DMS79 (cell line): ENCODE measurements at places on chromosomes 7 and 10.

GRCh38 chr10:6396226-6396625, 183.8 kb downstream of the PRKCQ start:
- DNase-seq: no peak

- peak; percentile 17 for DNase-seq
Observed at GRCh38 chr7:102129636-102130370, 156.9 kb upstream of the SH2B2 start.

GRCh38 chr10:101967119-101967518, 88.9 kb downstream of the ARMH3 start:
- no peak for DNase-seq

DNA sequence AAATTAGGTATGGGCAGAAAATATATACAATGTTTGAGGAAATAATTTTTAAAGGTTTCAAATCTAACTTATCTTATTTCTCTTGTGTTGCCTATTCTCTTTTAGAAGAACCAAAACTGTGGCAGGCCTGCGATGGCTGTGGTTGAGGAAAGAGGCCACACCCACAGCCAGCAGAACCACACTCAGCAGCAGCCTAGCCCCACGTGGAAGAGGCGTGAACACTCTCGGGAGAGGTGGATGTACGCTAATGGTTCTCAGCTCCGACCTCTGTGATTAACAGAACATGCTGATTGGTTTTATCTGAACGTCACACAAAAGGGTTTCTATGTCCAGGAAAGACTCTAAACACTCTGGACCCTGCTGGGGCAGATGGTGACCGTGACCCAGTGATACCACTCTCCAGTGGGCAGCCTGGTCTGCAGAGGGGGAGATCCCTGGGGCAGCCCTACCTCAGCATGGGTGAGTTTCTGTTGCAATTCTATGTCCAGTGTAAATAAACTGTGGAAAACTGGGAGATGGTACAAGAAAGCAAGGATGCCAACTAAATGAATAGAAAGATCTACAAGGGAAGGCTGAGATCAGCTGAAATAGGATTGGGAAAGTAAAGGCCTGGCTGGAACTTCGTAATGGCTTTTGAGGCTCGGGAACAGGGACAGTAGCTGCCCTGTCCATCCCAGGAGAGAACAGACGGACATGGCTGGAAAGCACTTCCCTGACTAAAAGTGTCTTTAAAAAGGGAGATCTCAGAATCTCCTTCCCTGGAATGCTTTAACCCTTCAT, 26.6 kb downstream of the DIP2C start:
- no peak for DNase-seq

- DNase-seq: no peak
Observed at GRCh38 chr7:148412691-148413090, 177.9 kb upstream of the C7orf33 start.

DNA sequence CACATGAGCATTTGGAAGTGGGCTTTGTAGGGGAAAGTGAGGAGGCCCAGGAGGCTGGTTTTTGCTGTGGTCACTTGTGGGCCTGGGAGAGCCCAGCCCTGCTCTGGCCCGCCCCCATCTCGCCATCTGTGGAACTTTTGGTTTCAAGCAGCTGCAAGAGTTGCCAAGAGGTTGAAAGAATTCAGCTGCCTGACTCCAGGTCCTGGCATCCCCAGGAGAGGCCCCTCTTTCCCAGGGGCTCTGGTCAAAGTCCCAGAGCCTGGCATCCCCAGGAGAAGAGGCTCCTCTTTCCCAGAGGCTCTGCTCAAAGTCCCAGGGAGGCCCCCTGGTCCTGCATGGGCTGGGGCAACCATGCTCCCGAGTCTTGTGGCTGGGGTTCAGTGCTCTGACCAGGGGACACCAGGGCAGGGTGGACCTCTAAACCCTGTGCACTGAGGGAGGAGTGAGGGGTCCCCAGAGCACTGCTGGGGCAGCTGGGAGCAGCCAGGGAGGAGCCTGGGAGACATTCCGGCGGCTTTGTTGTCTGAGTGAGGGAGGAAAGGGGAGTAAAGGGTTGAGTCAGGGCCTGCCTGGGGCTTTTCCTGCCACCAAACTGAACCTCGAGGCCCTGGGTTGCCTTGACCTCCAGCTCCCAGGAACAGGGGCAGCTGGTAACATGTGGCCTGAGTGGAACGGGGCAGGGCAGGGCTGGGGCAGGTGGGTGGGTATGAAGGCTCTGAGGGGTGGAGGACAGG, 27.7 kb upstream of the CSGALNACT2 start:
- DNase-seq: no peak

- DNase-seq: no peak
Observed at GRCh38 chr7:92133133-92133736, 1.0 kb downstream of the CYP51A1 start.

GRCh38 chr10:110851020-110851612, 20.6 kb upstream of the PDCD4 start:
- DNase-seq: no peak

DNA sequence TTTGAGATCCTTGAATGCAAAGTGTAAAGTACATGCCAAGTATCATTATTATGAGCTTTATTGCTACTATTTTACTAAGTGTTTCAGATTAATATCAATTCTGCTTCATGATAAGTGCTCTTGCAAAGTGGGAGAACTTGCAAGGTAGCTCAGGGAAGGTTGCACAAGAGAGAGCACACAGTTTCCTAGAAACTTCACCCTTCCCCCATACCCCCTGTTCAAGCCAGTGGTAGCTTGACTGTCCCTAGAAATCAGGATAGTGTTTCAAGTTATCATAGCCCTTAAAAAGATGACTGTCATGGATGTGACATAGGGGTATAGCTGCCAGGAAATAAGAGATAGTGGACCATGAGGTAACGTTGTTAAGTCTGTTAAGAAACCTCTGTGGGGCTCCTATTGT, 251.5 kb downstream of the TRIL start:
- no peak for DNase-seq

GRCh38 chr10:132904814-132905649, 37.3 kb downstream of the CFAP46 start:
- no peak for DNase-seq

- no peak for DNase-seq
Observed at GRCh38 chr7:114243646-114244045, 171.0 kb upstream of the FOXP2 start.

- no peak for DNase-seq
Observed at GRCh38 chr10:117257721-117258120, 16.8 kb downstream of the SLC18A2 start.

DNA sequence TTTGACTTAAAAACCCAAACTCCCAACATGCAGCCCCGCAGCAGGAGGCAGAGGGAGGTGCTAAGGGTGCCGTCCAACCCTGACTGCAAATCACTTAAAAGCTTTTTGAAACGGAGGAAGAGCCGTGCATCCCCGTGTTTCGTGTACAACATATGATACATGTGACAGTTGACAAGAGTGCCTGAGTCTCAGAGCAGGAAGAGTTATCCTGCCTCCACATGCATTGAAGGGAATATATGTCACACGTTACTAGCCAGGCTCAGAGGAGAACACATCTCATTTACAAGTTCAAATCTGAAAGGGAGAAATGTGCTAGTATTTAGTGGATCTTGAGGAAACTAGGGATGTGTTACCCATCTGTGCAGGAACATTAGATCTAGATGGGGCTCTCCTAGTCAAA, 69.9 kb downstream of the SDK1 start:
- DNase-seq: no peak

DNA sequence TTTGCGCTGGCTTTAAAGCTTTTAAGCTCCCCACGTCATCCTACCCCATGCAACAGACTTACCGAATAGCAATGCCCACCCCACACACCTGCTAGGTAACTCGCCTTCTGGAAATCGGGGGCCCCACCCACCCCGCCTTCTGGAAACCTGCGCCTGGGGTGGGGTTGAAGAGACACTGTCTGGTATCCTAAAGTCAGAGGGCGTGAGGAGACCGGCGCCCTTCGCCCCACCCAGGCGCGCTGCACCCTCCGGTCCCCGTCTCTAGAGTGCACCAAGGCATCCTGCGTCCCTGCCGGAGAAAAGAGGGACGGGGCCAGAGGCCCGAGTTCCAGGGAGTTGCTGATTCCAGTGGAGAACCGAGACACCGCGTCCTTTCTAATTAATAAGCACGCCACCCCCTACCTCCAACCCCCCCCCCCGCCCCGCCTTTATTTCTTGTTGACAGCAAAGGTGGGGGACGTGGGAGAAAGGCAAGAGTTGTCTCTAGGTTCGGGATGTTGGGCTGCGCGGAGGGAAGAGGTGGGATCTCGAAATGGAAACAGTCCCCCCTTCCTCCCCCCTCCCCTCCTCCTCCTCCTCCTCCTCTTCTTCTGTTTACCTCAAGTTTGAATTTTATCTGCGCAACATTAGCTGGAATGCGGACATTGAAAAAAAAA, 220.9 kb upstream of the MKLN1 start:
- no peak for DNase-seq

DNA sequence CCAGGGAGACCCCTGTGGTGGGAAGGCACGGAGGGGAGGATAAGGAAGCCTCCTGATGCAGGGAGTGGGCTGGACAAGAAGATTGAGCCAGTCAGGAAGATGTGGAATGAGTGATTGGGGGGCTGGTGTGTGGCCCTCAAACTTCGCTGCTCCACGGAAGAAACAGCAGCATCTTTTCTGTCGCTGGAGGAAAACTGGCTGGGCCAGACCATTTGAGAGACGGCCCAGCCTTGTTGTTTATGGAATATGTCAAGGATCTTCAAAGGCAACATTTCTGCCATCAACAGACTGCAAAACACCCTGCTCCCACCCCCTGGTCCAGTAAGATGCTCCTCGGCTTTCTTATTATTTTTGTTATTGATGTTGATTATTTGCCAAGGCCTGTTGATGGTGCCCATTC, 29.4 kb downstream of the PALD1 start:
- DNase-seq: no peak

DNA sequence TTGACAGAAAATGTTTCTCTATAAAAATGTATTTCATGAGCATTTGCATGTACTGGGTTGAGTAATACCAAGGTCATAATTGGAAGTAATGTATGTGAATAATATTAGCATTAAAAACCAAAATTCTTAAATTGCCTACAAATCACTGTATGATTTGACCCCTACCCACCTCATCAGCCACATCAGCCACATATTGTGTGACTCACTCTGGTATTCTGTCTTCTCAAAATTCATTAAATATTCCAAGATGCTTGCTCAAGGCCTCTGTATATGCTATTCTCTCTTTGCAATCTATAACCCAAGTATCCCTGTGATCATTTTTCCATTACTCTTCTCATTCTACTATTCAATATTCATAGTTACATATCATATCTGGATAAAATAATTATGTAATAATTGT, 21.4 kb downstream of the POT1 start:
- no peak for DNase-seq

GRCh38 chr7:130148561-130148960, 56.6 kb downstream of the TMEM209 start:
- no peak for DNase-seq

GRCh38 chr10:1860351-1860750, 123.0 kb upstream of the ADARB2 start:
- no peak for DNase-seq

- DNase-seq: no peak
Observed at GRCh38 chr7:128131731-128132130, 100.5 kb upstream of the LRRC4 start.

DNA sequence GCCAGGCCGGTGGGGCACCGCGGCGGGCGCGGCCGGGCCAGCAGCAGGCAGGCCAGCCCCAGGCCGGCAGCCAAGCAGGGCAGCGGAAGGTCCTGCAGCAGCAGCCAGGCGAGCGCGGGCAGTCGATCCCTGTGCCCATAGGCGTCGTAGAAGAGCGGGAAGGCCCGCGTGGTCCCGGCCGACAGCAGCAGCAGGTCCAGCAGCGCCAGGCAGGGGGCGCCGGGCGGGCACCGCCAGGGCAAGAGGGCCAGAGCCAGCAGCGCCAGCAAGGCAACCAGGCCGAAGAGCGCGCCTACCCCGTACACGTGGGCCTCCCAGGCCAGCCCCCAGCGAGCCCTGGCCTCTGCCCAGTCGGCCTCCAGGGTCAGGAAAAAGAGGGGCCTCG, 8.4 kb upstream of the RBM28 start:
- no peak for DNase-seq

DNA sequence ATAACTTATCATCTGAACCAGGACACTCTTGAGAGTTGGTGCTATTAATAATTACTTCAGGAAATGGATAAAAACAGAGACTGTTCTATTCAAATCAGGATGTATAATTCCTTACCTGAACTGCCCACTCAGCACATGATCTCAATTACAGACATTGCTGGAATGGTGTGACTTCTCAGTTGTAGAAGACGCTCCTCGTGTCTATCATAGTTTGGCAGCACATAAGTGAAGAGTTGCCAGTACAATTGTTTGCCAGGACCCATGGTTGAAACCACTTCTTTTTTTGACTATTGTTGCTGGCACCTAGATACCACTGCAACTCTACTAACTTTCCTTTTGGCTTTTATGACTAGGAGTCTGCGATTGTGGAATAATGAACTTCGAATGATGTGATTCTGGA, 105.4 kb downstream of the ZNF365 start:
- DNase-seq: no peak

DNA sequence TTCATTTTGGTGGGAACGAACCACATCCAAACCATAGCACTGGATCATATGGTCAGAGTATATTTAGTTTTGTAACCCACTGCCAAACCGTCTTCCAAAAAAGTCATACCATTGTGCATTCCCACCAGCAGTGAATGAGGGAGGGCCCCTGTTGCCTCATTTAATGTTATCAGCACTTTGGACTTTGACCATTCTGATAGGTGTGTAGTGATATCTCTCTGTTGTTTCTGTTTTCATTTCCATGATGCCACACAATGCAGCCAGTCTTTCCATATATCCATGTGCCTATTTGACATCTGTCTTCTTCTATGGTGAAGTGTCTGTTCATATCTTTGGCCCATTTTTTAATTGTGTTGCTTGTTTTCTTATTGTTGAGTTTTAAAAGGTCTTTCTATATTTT, 105.0 kb upstream of the PPP2R2D start:
- DNase-seq: no peak

GRCh38 chr7:15567036-15567435, 5.2 kb upstream of the AGMO start:
- no peak for DNase-seq

- DNase-seq: no peak
Observed at GRCh38 chr7:26858735-26859134, 5.7 kb downstream of the SKAP2 start.

DNA sequence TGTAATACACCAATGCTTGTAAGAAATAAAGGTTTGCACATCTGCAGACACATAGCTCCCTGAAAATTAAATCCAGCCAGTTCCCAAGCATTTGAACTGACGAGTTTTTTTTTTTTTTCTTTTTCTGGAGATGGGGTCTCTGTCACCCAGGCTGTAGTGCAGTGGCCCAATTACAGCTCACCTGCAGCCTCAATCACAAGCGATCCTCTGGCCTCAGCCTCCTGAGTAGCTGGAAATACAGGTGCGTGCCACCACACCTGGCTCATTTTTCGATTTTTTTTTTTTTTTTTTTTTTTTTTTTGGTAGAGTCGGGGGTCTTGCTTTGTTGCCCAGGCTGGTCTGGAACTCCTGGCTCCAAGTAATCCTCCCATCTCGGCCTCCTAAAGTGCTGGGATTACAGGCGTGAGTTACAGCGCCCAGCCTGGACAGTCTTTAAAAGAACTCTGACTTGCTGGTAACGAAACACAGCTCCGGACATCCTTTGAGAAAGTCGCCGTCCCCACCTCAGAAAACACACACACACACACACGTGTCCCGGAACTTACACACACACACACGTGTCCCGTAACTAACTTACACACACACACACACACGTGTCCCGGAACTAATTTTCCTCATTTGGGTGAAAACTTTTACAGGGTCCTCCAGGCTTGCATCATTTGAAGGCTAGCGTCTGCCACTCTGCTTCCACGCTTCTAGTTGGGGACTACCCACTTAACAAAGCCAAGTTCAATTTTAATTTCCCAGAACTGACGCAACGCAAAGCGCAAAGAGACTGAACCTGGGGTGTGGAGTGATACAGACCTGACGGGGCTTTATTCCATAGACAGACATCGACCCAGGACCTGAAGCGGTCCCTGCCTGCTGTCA, 18.6 kb downstream of the OCM2 start:
- peak; percentile 1 for DNase-seq
